ENCODE measurements at places on chromosomes 1 and 21.

- no peak for DNase-seq
These were observed 241.0 kb downstream of the RHOU start for GRCh38 chr1:228976316-228976715.

GRCh38 chr1:55886856-55887712 is 671.9 kb upstream of the USP24 start:
- DNase-seq: no peak

DNA sequence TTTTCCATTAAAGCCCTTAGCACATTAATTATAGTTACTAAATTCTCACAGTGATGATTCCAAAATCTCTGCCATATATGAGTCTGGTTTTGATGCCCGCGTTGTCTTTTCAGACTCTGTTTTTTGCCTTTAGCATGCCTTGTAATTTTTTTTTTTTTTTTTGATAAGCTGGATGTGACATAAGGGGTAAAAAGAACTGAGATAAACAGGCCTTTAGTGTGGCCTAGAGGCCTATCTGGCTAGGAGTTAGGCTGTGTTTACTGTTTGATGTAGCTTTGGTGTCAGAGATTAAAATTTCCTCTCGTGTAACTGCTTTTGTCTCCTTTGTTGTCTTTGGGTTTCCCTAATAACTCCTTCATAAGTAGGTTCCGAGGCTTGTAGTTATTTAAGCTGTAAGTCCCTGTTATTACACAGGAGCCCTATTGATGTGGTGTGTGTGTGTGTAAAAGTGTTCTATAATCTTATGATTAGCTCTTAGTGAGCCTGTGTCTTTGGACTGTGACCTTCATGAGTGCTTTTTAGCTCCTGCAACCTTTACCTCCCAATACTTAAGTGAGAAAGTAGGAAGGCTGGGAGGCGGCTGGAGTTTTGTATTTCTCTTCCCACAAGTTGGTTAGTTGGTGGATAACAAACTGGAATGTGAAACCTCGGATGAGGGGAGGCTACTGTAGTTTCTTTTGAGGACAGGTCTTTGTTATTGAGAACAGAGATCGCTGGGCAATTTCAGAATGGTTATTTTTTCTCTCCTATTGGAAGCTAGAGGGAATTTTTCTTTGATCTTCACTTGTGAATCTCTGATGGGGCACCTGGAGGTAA is 19.3 kb downstream of the HS2ST1 start:
- DNase-seq: no peak

DNA sequence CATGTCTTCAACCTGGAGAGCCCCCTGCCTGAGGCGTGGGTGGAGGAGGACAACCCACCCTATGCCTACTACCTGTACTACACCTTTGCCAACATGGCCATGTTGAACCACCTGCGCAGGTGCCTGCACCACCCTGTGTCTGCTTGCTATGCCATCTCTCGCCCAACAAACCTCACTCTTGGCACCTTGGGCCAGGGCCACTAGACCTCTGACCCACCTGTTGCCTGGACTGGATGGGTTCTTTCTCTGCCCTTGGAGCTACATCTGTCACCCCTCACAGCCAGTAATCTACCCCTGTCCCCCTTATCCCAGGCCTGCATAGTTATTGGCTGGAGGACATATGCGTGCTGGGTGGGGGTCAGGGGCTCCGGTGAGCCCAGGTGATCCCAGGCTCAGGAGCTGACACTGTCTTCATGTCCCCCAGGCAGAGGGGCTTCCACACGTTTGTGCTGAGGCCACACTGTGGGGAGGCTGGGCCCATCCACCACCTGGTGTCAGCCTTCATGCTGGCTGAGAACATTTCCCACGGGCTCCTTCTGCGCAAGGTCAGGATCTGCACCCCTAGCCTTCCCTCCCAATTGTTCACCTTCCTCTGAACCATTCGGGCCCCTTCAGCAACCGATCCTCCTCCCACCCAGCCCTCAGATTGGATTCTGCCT is 9.9 kb downstream of the AMPD2 start:
- DNase-seq: no peak

GRCh38 chr1:110672001-110672752 is 2.6 kb downstream of the KCNA3 start:
- peak; percentile 50 for DNase-seq

DNA sequence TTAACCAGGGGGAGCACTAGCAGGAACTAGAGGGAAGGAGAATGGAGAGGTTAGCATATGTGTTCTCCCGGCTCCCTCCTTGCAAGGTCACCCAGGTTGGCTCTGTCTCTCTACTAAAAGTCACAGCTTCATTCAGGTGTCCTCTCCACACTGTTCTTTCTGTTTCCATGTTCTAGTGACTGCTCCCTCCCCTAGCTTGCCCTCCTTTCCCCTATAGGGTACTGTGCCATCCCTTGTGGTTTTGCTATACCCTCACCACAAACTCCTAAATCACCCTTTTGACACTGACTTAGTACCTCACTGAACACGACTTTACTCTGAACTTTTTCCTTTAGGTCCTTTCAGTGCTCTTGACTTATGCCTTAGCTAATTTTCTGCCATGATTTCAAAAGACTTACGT is 389.3 kb downstream of the ST6GALNAC3 start:
- DNase-seq: no peak

- DNase-seq: no peak
These were observed 67.8 kb downstream of the FASLG start for GRCh38 chr1:172726740-172727139.

Data from stimulated activated CD8-positive, alpha-beta memory T cell treated with anti-CD3 and anti-CD28 coated beads, Interleukin-4, amount 100 ng/mL, for 24 hours (primary cell).